Activated naive CD4-positive, alpha-beta T cell (primary cell): ENCODE measurements at places on chromosomes 5 and 9.

GRCh38 chr5:180868960-180869359 is 7.9 kb upstream of the ZFP62 start:
- peak; percentile 30 for DNase-seq

GRCh38 chr9:20312732-20313131 is 309.6 kb downstream of the MLLT3 start:
- no peak for DNase-seq

- DNase-seq: no peak
These were observed 13.2 kb downstream of the MTAP start for GRCh38 chr9:21815643-21816042.

GRCh38 chr9:36486933-36487481 is 85.7 kb upstream of the MELK start:
- DNase-seq: peak; percentile 15

- DNase-seq: no peak
These were observed 272.7 kb upstream of the TRPC7 start for GRCh38 chr5:136638084-136638483.

DNA sequence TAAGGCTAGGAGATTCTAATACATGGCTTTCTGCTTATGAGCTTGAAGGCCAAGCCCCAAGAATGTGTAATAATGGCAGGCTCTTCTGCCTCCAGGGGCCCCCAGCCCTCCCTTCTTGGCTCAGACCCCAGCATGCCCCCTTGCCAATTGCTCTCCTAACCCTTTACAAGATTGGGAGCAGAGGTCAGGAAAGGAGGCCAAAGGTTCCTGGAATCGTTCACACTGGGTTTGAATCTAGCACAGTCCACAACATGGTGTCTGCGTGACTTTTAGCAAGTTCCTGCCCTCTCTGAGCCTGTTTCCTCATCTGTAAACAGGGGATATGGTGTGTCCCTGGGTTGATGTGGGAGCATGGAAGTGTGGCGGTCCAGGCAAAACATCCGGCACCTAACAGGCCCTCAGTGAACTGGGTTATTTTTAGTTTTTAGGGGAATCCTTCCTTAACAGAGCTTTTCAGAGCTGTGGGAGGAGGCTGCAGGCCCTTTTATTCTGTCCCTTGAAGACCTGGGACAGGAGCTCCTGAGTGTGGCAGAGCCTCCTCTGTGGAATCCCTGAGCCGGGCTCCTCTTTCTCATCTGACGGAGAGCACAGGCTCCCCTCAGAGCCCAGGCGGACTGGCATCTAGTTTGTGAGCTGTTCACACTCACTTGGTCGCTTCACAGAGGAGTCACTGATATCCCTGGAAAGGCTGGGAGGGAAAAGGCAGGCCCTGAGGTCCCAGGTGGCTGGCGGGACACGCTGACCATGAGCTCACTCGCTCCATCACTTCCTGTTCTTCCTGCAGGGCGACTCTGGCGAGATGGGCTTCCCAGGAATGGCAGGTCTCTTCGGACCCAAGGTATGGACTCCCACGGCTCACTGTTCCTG is 23.4 kb upstream of the ORM1 start:
- no peak for DNase-seq

GRCh38 chr9:78909566-78909965 is 612.6 kb downstream of the PSAT1 start:
- no peak for DNase-seq

DNA sequence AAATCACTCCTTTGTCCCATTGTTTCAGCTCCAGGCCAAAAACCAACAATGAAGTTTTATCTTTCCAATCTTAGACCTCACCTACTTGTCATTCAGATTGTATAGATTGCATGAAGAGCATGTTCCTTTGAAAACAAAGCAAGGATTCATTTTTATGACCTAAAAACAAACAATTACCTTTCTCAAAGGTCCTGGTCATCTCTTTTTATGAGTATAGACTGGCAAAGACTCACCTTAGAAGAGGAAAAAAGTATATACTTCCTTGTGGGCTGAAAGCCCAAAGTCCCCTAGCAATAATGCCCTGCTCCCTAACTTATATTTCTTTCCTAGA is 28.4 kb upstream of the TLE1 start:
- DNase-seq: no peak

DNA sequence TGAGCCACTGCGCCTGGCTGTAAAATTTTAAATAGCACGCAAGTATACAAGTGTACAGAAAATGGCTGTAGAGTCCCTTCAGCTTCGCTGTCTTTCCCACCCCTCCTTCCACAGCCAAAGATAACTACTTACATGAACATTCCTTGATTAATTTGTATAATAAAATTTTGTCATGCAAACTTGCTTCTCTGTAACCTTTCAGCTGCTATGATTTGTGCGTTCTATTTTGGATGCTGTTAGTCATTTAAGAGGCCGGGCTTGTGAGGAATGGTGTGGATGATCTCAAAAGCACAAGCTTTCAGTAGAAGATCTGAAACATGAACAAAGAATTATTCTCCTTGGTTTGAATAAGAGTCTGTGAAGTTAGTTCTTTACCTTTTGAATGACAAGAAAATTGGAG is 115.0 kb upstream of the TLE1 start:
- DNase-seq: no peak

DNA sequence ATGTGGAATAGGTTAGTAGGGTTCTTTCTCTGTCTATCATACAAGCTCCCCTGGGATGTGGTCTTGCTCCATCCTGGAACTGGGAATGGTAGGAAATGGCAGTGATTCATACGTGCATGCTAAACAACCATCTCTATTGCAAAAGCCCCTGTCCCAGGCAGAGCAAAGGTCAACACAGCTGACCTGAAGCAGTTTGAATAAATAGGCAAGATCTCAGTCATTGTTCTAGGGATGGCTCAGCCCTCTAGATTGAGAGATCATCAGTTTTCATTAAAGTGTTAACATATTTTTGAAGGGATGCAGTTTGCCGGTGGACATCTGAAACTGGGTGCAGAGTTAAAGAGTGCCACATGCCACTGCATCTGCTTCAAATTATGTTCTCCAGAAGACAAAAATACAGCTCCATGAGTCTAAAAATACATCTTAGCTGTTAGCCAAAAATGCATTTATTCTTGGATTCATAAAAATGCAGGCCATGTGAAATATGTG is 224.1 kb downstream of the ESM1 start:
- DNase-seq: no peak

GRCh38 chr5:114686356-114686755 is 324.5 kb downstream of the KCNN2 start:
- DNase-seq: no peak

GRCh38 chr5:122102825-122103224 is 24.8 kb upstream of the LOX start:
- DNase-seq: no peak
